ENCODE measurements at places on chromosomes 6 and 20.

GRCh38 chr6:28282926-28283325 lies 1.6 kb downstream of the PGBD1 start:
- no peak for DNase-seq

DNA sequence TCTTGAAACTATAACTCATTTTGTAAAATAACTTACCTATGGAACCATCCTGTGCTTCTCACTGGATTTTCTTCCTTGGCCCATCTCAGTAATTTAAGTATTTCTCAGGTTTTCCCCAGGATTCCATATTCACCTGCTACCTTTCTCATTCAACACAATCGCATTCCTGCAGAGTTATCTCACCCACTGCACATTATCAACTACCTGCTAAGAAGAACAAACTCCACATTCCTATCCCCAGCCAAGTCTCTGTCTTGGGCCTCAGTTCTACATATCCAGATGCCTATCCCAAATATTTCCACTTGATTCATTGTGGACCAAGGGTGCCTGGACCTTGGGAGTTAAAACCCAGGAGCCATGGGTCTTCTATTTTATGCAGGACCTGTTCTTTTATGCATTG lies 60.2 kb upstream of the KCNQ5 start:
- no peak for DNase-seq

- no peak for DNase-seq
These were observed 89.1 kb downstream of the PTCHD4 start for GRCh38 chr6:48021904-48022303.

- DNase-seq = no peak
These were observed 166.8 kb upstream of the CARMIL1 start for GRCh38 chr6:25112322-25112773.

GRCh38 chr20:57959589-57959988 lies 249.8 kb upstream of the PMEPA1 start:
- no peak for DNase-seq

GRCh38 chr20:62007127-62007647 lies 58.5 kb downstream of the TAF4 start:
- no peak for DNase-seq

DNA sequence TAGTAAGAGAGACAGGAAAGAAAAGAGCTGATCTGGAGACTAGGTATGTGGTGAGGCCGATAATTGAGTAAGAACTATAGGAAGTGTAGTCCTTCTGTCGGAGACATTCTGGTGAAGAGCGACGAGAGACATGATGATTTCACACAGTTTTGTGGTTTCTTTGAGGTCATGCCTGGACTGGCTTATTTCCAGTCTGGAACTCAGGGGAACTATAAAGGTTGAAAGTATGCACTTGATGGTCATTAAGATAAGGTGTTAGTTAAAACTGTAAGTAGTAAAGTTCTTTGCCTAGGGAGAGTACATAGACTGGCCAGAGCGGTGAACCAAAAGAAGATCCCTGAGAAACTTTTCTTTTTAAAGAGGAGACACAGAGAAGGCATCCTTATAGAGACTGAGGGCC lies 68.8 kb downstream of the RFX6 start:
- DNase-seq = no peak

DNA sequence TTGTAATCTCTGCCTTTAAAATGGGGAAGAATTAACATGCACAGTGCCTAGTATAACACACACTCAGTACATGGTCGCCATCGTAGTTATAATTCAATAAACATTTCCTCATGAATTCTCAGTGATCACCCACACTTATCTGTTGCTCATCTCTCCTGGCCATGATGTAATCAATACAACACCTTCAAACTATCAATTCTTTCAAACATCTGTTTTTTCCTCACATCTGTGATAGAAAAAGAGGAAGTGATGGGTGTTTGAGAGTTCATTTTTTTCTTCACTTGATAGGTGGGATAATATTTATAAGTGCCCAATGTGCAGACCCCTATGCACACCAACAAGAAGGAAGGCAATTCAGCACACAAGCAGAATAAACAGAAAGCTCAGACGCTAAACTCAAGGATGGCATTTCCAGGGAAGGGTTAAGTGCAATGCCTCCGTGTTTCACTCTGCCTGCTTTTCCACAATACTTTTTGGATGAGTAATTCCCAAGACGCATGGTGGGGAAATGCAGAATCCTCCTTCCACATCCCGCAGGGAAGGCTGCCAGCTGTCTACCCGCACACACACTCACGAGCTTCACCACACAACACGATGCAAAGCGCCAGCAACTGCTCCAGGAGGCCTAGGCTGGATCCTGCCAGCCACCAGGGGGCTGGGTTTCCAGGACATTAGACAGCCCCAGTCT lies 100.3 kb downstream of the GMPR start:
- DNase-seq = peak; percentile 99

- DNase-seq = no peak
These were observed 120.8 kb downstream of the ISM1 start for GRCh38 chr20:13341737-13342393.

DNA sequence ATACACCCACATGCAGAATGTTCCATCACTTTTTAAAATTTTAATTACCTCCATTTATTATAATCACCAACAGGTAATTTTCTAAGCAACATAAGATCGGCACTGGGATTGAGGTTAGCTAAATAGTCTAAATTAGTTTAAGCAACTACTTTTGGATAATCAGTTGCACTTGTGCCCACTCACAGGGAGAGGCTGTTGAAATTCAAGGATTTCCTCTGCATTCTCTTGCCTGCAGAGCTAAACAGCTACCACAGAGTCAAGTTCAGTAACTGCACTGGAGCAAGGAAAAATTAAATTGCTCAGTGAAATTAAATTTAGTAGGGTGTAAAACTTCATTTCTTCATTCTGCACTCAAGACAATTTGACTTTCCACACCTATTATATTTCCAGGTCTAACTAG lies 120.7 kb upstream of the CCDC28A start:
- no peak for DNase-seq

GRCh38 chr6:53313784-53314400 lies 34.9 kb downstream of the ELOVL5 start:
- no peak for DNase-seq

GRCh38 chr6:51352506-51353029 lies 533.9 kb downstream of the TFAP2B start:
- no peak for DNase-seq

- no peak for DNase-seq
These were observed 41.0 kb downstream of the ZMYND8 start for GRCh38 chr20:47315339-47316056.

DNA sequence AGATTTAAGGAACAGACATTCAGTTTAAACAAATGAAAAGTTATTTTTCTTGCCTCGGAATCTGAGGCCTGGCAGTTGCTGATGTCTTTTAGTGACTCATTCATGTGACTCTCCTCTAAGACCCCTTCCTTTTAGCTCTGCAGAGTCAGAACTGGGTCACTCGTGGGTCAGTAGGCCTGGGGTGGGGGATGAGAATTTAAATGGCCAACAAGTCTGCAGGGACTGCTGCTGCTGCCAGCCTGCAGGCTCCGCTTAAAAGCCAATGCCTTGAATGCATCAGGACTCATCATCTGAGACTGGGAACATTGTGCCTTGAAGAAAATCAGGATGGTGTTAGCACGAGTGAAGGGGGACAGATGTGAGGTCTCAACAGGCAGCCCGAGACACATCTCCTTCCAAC lies 404.3 kb downstream of the CDH26 start:
- no peak for DNase-seq

DNA sequence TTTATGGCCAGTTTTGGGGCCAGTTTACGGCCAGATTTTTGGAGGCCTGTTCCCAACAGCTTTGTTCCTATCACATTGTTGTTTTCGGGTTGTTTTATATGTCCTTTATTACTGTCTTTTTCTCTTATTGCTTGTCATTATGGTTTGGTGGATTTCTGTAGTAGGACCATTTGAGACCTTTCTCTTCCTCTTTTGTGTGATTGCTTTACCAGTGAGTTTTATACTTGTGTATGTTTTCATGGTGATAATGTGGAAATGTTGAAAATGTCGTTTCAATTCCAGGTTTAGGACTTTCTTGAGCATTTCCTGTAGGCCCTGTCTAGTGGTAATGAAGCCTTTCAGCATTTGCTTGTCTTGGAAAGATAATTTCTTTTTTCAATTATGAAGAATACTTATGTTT lies 17.8 kb downstream of the HLA-B start:
- no peak for DNase-seq

- peak; percentile 8 for DNase-seq
These were observed 639.6 kb downstream of the EPHA7 start for GRCh38 chr6:92779746-92780145.

GRCh38 chr20:53175135-53175780 lies 203.1 kb downstream of the TSHZ2 start:
- no peak for DNase-seq

- no peak for DNase-seq
These were observed 3.7 kb upstream of the SH3BGRL2 start for GRCh38 chr6:79627422-79627821.

DNA sequence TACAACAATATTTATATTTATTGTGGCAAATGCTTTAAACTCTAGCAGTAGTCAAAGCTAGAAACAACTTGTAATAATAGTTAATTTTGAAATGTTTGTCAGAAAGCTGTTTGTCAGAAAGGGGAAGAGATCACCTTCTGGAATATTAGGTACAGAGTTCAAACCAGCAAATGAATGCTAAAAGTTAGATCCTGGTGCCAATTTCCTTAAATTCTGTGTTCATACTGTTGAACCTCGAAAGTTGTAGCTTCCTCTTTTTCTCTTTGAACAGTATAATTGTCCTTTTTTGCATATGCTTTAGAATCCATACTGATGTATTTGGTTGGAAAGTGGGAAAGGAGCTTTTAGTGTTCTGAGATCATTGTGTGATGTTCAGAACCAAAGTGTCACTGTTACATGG lies 22.4 kb downstream of the ITCH start:
- DNase-seq = no peak

- DNase-seq = no peak
These were observed 92.4 kb downstream of the NCR2 start for GRCh38 chr6:41427642-41428335.

GRCh38 chr6:160029525-160029924 lies 60.6 kb downstream of the IGF2R start:
- no peak for DNase-seq

GRCh38 chr20:22680031-22680740 lies 95.8 kb upstream of the FOXA2 start:
- DNase-seq = no peak

- no peak for DNase-seq
These were observed 95.3 kb upstream of the VSTM2L start for GRCh38 chr20:37807471-37808232.

DNA sequence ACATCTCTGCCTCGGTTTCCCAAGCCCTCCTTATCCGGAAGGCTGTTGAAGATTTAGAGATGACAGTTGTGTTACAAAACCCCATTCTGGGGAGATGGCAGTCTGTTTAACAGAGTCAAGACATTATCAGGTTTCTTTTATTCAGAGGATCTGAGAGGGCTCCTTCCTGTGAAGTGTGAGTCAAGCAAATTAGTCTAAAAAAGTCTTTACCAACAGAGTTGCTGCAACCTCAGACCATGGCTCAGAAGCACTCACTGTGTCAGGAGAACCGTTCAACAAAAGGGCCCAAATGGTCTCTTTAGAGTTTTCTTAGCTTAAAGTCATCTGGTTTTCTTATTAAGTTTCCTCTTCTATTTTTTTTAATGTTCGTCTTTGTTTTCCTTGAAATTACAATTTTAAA lies 717.8 kb downstream of the EPM2A start:
- no peak for DNase-seq

GRCh38 chr20:12838261-12838866 lies 170.4 kb upstream of the SPTLC3 start:
- DNase-seq = no peak

DNA sequence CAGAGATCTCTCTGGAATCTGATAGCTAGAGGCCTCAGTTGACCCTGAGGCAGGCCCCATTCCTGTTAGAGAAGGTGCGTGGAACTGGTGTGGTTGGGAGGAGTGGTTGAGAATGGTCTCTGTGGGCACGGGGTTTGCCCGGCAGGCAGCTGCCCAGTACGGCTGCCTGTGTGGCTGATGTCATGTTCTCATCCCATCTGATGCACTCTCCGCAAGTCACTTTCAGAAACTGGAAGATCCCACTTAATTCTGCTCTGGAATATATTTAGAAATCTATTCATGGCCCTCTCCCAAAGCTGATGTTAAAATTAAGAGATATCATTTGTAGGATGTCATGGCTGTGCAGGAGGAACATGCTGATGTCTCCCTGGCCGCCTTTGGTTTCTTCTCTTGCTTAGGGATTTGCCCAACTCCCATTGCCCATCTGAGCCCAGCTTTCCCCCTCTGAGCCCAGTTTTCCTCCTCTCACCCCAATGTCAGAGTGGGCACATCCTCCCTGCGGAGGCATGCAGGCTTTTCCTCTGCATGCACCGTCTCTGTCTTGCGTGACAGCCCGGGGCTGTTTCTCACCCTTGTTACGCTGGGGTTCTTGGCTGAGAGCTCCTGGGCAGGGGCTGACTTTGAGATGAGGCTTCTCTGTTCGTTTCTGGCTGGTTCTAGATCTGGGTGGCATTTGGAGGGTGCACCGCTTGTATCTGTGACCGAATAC lies 21.0 kb downstream of the PHACTR3 start:
- DNase-seq = no peak

GRCh38 chr6:79463621-79464050 lies 73.6 kb downstream of the LCA5 start:
- no peak for DNase-seq

GRCh38 chr6:33428224-33428965 lies 8.5 kb downstream of the SYNGAP1 start:
- no peak for DNase-seq

DNA sequence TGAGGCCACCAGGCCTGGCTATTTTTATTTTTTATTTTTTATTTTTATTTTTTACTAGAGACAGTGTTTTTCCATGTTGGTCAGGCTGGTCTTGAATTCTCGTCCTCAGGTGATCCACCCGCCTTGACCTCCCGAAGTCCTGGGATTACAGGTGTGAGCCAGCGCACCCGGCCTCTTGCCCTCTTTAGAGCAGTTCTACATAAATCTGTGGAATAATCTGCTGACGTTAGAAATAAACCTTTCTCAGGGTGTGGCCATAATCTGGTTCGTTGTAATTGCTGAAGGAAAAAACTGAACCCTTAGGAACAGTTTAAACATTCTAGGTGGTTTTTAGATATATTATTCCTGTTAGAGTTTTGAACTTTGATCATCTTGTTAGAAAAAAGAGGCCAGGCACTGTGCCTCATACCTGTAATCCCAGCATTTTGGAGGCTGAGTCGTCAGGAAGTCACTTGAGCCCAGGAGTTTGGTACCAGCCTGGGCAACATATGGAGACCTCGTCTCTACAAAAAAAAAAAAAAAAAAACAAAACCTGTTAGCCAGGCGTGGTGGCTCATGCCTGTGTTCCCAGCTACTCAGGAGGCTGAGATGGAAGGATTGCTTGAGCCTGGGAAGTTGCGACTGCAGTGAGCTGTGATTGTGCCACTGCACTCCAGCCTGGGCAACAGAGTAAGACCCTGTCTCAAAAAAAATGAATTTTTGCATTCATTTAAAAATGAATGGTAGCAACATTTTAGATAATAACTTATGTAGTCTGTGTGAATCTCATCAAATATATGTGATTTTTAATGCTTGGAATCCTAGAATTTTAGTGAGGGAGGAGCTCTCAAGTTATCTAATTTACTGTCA lies 24.2 kb downstream of the ASXL1 start:
- DNase-seq = no peak
